ENCODE measurements at places on chromosomes 3 and 15.

- DNase-seq, result no peak
These were observed 47.9 kb upstream of the CADPS start for GRCh38 chr3:62923066-62923465.

DNA sequence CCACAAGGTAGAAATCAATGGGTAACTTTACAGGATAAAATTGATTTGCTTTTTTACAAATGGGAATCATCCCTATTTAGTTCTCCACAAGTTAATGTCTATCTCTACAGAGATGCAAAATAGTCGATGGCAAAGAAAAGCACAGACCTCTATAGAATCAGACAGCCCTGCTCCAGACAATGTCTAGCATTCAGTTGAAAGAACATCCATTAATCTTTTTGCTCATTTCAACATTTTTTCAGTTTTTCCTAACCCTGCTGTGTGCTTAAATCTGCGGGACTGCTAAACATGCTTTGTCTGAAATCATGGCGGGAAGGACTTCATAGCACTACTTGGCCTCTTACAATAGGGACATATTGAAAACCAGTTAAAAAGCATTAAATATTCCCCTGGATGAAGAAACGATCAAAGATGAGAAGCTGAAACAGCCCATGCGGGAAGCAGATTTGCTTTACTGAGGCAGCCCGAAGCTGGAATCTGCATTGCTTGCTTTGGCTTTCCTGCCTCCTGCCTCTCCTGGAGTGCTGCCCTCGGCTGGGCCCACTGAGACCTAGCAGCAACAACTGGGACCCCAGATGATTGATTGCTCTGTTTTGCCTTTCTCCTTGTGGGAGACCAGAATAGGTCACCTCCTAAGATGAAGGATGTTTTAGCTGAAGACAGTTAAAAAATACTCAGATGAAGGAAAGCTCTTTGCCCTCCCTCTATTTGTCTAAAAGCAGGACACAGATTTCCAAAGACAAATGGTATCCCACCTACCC lies 38.5 kb upstream of the RASGRP1 start:
- DNase-seq, result no peak

GRCh38 chr15:25901811-25902605 lies 38.9 kb upstream of the ATP10A start:
- no peak for DNase-seq

DNA sequence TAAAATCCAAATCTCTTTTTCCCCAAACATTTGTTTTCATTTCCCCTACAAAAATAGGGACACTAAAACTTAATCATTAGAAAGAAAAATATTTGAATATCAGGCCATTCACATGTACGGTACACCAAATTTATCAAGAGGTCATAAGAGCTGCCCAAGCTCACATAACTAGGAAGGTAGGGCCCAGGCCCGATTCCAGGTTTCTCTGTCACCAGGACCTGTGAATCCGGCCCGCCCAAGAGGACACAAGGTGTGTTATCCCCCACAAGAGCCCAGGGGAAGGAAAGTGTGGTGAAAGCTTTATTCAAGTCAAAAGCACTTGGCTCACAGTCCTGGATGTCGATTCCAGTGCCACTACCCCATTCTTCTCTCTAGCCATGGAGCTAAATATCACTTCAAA lies 130.6 kb downstream of the DMXL2 start:
- no peak for DNase-seq

DNA sequence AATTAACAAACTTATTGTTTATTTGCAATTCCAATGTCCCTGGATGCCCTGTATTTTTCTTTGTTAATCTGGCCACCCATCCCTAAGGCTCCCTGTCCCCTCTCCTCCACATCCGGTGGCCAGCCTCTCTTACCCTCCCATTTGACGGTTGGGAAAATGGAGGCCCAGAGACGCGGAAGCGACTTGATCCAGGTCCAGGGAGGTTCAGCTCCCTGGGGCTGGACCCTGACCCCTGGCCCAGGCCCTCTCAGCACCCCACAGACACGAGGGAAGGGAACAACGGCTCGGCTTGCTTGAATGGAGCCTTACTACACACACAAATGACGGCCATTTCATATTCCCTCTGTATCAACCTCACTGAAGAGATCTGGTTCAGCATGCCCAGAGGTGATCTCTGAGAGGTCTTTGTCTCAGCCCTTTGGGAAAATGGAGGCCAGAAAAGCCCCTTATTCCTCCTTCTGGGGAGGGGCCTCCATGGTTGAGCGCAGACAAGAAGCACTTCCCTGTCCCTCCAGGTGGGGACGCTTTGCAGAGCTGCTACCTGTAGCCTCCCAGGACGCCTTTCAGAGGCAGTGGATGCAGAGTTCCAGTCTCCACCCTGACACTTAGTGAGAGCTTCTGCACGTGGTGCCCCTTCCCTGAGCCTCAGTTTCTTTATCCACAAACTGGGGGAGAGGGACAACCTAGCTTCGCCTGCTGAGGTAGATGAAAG lies 82.1 kb downstream of the ATP2B2 start:
- DNase-seq, result no peak

GRCh38 chr3:198092276-198092675 lies 132.3 kb downstream of the LMLN start:
- DNase-seq, result no peak

- DNase-seq, result no peak
These were observed 159.7 kb upstream of the POU1F1 start for GRCh38 chr3:87435926-87436620.

DNA sequence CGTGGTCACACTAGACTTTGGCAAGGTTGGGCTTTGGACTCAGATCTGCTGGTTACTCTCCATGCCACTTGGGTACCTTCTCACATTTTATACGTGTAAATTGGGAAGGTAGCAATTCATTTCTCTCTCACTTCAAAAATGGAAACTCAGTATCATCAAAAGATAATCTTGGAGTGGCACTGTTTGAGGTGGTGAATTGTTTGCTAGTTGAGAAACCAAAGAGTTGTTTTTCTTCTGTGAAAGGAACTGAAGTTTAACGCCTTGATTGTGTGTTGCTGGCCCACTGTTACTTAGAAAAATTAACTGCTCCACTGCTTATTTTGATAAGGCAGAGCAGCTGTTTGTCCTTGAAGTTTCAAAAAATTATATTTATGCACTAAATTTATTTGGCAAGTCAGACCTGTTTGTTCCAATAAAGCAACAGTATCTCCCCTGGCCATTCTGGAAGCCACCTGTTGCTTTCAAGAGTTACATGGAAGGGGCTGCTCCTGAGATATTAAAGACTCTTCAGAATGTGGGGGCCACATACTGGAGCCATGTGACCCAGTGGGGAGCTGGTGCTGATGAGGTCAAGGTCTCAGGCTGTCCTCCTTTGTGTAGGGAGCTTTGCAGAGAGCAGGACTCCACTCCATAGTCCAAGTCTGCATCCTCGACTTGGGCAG lies 16.2 kb downstream of the PLCL2 start:
- DNase-seq, result no peak

DNA sequence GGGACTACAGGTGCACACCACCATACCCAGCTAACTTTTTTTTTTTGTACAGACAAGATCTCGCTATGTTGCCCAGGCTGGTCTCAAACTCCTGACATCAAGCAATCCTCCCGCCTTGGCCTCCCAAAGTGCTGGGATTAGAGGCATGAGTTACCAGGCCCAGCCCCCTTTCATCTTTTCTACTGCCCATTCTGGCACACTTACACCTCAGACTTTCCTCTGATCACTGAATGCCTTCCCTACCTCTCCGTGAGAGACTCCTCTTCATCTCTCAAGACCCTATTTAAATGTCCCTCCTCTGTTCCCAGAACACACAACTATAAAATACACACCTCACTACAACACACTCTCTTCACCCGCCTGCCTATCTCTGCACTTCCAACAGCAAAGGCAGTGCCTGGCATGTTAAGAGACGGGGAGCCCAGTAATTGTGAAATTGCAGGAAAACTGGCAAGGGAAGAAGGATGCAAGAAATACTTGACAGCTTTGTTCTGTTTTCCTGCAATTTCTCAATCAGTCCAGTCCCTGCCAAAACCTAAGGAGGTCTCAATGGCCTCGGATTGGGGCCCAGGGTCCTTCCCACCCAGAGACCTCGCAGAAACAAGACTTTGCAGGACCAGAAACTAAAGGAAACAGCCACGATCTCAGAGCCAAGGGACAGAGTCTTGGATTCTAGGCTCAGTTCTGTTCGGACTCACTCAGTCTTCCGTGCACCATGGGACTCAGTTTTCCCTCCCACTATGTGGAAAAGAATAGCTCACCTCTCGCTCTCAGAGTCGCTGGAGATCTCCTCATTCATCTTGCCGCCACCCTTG lies 849 bp downstream of the RRP9 start:
- DNase-seq, result no peak

GRCh38 chr15:73935547-73935946 lies 9.3 kb downstream of the LOXL1 start:
- no peak for DNase-seq

- DNase-seq, result no peak
These were observed 31.9 kb downstream of the CMTM7 start for GRCh38 chr3:32423534-32423933.

- DNase-seq, result no peak
These were observed 133.4 kb downstream of the TPRA1 start for GRCh38 chr3:127457094-127457475.

DNA sequence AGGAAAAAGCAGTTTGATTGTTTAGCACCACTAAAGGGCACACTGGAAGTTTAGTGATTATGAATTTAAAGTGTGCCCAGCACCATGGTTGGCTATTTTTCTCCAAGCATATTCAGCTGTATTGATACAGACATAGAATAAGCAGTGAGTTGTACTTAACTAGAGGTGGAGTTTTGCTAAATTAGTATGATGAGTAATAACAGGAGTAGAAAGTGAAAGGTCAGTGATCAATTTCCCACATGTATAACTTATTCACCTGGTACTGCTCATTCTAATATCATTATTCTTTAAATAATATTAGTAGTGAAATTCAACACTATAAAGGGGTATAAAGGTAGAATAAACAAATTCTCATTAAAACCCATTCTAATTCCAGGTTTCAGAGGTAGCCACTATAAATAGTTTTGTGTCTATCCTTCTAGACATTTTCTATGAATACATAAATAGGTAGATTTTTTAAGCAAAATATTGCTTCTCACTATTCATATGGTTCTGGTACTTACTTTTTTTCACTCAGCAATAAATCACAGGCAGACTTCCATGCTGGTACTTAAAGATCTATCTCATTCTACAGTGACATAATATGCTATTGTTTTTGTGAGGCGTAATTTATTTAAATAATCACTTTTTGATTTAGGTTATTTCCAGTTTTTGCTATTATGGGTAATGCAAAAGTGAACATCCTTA lies 732.9 kb downstream of the VGLL3 start:
- DNase-seq, result no peak

- peak; percentile 11 for DNase-seq
These were observed 289.5 kb downstream of the NEK10 start for GRCh38 chr3:27079427-27080257.

- DNase-seq, result no peak
These were observed 5.6 kb downstream of the TMEM40 start for GRCh38 chr3:12753275-12754028.

DNA sequence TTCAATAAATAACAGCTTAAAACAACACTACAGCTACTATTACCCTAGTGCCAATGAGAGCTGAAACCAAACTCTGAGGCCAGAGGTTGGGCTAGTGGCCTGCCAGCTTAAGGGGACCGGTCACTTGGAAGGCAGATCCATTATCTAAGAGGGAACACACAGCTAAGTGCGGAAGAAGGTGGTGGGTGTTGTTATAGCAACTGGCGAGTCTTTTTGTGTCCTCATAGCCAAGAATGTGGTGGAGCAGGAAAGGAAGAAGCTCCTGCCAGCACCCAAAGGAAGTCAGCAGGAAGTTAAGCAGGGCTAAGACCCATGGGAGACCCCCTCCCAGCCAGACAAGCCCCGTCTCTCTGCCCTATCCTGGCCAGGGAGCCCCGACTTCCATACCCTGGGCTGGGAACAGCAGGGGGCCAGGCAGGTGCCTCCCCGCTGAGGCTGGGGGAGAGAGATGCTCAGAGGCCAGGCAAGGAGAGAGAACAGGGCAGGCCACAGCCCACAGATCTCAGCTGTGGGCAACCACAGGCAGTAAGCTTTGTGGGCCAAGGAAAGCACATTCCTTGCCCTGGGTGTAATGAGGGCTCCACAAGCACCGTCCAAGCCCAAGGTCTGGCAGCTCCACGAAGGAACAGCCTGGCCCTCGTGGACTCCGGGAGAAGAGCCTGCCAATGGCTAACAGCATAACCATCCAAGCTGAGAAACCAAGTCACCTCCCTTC lies 34.0 kb upstream of the HRH1 start:
- no peak for DNase-seq

DNA sequence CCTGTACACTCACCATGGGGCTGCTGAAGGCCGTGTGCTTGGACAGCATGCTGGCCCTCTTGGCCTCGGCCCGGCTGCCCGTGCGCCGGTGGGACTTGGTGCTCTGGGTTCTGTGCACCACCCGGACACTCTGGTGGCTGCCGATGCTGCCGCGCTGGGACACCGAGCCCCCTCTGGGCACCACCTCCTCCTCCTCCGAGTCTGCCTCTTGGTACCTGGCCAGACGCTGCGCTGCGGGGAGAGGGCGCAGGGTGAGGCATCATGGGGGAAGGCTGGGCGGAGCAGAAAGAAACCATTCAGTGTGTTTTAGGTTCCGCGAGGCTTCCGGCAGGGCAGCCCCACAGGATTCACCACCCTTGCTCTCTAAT lies 145.0 kb downstream of the ATP10A start:
- no peak for DNase-seq

- no peak for DNase-seq
These were observed 50.3 kb downstream of the SYNPR start for GRCh38 chr3:63328365-63328764.

DNA sequence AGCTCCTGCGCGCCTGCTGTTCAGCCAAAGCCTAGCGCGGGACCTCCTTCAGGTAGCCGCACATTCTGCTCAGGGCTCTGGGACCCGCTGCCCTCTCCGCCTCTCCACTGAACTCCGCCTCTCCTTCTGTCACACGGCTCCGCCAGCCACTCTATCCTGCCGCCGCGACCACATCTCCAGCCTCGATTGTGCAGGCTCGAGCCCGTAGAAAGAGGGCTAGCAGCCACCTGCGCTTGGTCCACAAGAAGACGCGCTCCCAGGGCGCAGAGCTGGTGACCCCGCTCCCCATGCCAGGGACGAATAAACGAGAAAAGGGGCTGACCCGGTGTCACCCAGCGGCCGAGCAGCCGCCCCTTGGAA lies 1.1 kb upstream of the VIPR1 start:
- DNase-seq, result no peak

- DNase-seq, result no peak
These were observed 5.9 kb downstream of the ATOSA start for GRCh38 chr15:52673312-52673711.

- peak; percentile 77 for DNase-seq
These were observed at the start of gene TTC23 for GRCh38 chr15:99249270-99249841. TTC23 (minus strand) TSS chr15:99249581; CDS start chr15:99228712, 20,869 bp downstream.

DNA sequence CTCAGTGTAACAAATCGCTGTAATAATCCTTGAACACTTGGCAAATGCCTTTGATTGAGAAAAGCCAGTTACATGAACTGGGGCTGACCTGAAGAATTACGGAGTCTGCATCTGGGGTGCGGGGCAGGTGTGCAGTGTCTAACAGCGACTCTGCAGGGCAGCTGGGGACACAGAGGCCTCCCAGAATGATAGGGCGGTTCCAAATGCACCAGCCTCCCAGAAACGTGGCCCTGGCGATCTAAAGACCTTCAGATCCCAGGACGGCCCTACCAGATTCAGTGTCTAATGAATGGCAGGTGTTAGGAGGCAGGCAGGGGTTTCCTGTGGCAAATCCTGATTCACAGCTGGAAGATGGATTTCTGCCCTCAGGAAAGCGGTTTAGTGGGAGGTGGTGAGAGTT lies 100.5 kb upstream of the RGMA start:
- DNase-seq, result no peak

All from RCC 7860 (cell line).